Naive thymus-derived CD8-positive, alpha-beta T cell (primary cell): ENCODE measurements at places on chromosomes 13 and 19.

DNA sequence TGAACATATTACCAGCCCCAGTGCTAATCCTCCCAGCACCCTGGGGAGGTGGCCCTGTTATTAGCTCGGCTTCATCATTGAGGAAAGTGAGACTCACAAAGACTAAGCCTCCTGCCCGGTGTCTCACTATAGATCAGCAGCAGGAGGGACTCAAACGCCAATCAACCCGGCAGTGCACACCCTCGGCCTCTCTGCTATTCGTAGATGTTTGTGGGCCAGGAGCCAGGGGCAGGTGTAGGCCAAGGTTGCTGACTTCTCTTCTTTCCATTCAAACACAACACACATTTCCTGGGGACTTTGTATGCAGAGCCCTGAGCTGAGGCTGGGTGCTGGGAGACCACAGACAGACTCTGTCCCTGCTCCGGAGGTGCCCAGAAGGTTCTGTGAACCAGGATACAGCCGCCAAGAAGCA lies 9.4 kb upstream of the SBK3 start:
- DNase-seq: no peak

DNA sequence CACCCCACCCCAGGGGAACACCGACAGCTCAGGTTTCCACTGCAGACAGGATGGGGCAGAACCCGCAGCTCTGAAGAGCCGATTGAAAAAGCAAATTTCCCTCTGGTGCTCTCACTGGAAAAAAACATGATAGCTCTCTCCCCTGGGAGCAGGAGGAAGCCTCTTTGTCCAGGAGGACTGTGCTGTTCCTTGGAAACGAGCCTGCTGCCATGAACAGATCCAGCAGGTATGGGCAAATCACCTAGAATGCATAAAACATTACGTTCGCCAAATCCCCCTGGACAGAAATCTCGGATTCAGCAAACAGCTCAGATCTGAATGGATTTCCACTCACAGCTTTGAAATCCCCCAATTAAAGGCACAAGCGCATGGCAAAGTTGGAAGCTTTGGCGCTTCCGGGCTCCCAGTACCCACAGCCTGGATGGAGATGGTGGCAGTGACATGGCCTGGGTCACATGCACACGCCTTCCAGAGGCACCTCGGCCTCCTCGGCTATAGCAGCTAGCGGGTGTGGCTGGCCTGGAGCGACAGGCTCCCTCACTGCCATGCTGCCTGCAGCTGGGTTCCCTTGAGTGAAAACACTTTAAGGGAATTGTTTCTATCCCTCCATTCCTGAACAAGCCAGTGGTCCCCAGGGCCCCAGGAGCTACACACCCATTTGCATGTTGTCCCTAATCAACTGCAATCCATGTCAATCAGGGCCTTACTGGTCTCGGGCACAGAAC lies 59.1 kb downstream of the CEBPG start:
- peak; percentile 18 for DNase-seq

GRCh38 chr13:35470671-35471661 lies 5.5 kb downstream of the MAB21L1 start:
- DNase-seq: no peak

DNA sequence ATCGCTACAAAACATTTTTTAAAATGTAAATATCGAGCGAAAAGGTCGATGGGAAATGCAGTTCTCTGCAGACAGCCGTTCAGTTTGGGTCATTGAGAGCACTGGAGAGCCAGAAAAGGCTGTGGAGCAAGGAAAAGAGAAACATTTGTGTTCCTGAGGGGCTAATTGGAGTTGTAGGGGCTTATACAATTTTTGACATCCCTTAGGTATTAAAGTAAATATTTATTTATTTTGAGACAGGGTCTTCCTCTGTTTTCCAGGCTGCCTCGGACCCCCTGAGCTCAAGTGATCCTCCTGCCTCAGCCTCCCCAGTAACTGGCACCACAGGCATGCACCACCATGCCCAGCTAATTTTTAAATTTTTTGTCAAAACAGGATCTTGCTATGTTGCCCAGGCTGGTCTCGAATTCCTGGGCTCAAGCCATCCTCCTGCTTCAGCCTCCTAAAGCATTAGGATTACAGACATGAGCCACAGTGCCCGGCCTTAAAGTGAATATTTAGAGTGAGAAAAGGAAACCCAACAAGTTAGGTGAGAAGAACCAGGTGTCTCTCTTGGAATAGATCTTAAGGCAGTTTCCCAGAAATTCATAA lies 825 bp upstream of the YIF1B start:
- no peak for DNase-seq

DNA sequence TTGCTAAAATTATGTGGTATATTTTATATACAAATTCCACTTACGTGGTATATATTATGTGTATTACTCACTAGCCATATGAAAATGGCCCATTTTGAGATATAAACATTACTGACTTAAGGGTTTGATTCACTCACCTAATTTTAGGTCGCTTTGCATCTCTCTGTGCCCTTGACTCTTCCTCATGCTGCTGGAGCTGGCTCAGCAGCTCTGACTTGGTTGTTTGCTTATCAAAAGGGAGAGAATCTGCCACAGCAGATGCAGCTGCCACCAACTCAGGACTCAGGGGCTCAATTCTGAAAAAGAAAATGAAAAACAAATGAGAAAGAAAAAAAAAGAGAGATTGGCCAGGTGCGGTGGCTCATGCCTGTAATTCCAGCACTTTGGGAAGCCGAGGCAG lies 12.2 kb downstream of the MRPS31 start:
- DNase-seq: no peak

- DNase-seq: peak; percentile 57
Measured at GRCh38 chr19:39506944-39507714, 7.8 kb upstream of the SELENOV start.
